ENCODE measurements at places on chromosomes 2 and 18. TPM values are rescaled to one million over a fixed set of nuclear protein-coding genes. Genes with fewer than 3 reads are reported as not detected.

DNA sequence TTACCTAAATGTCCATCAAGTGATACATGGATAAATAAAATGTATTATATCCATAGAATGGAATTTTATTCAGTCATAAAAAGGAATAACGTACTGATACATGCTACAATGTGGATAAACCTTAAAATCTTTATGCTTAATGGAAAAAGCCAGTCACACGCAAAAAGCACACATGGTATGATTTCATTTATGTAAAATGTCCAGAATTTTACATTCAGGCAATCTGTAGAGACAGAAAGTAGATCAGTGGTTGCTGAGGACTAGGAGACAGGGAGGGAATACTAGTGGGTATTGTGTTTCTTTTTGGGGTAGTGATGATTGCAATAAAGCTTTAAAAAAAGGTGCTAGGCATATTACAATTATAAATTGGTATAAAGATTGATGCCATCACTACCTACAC is 30.7 kb upstream of the CD302 start:
- no peak overlapping the region for H3K27ac ChIP-seq
- no peak overlapping the region for H3K4me3 ChIP-seq
- peaks cover 25% of the 10 kb centered on the region for H3K36me3 ChIP-seq
- no peaks in the 10 kb centered on the region for H3K27me3 ChIP-seq

GRCh38 chr2:23505984-23506380 is 121.0 kb downstream of the KLHL29 start:
- H3K36me3 ChIP-seq, result no peaks in the 10 kb centered on the region
- no peak for DNase-seq
- no peak overlapping the region for H3K27ac ChIP-seq
- H3K27me3 ChIP-seq, result no peaks in the 10 kb centered on the region
- H3K4me1 ChIP-seq, result peaks cover 30% of the 10 kb centered on the region

DNA sequence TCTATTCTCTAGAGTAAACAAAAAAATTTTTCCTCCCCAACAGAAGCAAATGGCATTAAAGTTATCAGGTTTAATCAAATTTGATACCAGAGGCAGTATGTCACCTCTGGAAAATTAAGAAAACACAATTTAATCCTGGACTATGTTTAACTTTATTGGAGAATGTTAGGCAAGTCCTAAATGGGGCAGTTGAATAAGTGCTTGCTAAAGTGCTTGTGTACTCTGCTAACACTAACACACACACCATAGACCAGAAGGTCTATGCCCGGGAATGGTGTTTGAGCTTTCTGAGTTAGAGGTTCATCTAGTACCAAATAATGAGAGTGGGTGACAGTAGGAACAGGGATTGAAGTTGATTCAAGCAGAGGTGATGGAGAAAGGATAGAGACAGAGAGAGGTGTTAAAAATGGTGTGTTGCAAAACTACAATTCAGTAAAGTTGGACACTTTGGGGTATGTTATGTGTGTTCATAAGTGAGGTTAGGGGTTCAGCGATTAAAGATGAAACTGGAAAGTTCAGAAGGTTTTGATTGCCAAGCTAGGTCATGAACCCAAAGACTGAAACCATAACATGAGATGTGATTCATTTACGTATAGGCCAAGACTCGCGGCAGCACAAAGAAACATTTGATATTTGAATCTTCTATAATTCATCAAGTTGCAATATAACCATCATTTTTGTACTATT is 40.5 kb upstream of the PEX13 start:
- no peak for DNase-seq
- H3K27ac ChIP-seq, result no peak overlapping the region
- no peak overlapping the region for H3K4me3 ChIP-seq
- H3K36me3 ChIP-seq, result no peaks in the 10 kb centered on the region
- H3K27me3 ChIP-seq, result no peaks in the 10 kb centered on the region

DNA sequence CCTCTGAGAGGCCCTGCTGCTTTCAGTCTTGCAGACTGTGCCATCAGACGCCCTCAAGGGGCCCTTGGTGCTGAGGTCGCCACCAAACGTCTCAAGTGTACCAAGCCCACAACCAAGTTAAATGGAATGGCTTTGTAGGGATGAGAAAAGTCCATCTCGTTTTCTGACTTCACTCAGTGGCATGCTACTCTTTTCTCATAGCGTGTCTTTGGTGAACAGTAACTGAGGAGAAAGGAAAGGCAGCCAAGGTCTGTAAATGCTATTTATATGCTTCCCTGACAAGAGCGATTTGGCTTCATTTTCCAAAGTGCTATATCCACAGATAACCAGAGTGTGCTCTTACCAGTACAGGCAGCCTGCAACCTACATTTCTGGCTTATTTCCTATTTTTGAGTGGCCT is 123.0 kb downstream of the MTX2 start:
- H3K4me1 ChIP-seq, result no peaks in the 10 kb centered on the region
- no peak for DNase-seq
- H3K27me3 ChIP-seq, result no peaks in the 10 kb centered on the region
- H3K27ac ChIP-seq, result no peak overlapping the region
- no peak overlapping the region for H3K4me3 ChIP-seq
- no peaks in the 10 kb centered on the region for H3K36me3 ChIP-seq

- H3K36me3 ChIP-seq, result no peaks in the 10 kb centered on the region
- no peak overlapping the region for H3K27ac ChIP-seq
- no peaks in the 10 kb centered on the region for H3K4me1 ChIP-seq
- no peak for DNase-seq
- no peak overlapping the region for H3K4me3 ChIP-seq
These were observed 303.5 kb downstream of the HRH4 start for GRCh38 chr18:24763765-24764513.

DNA sequence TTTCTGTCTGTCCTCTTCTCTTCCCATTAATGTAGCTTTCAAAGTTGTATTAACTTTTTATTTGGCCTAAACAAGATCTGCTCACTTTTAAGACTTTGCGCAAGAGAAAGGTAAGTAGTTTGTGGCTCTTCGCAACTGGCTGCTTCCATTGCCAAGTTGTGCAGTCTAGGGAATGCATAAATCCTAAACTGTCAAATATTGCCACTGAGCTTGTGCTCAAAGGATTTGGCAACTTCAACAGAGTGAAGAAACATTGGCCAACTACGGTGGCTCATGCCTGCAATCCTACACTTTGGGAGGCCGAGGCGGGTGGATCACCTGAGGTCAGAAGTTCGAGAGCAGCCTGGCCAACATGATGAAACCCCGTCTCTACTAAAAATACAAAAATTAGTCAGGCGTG is 826.4 kb downstream of the EPHA4 start:
- no peak for DNase-seq
- no peaks in the 10 kb centered on the region for H3K4me1 ChIP-seq
- H3K36me3 ChIP-seq, result no peaks in the 10 kb centered on the region
- H3K4me3 ChIP-seq, result no peak overlapping the region
- no peaks in the 10 kb centered on the region for H3K27me3 ChIP-seq

- H3K27ac ChIP-seq, result no peak overlapping the region
- H3K4me3 ChIP-seq, result no peak overlapping the region
- H3K27me3 ChIP-seq, result no peaks in the 10 kb centered on the region
- DNase-seq, result no peak
These were observed 190.7 kb downstream of the DLGAP1 start for GRCh38 chr18:4264347-4264791.

DNA sequence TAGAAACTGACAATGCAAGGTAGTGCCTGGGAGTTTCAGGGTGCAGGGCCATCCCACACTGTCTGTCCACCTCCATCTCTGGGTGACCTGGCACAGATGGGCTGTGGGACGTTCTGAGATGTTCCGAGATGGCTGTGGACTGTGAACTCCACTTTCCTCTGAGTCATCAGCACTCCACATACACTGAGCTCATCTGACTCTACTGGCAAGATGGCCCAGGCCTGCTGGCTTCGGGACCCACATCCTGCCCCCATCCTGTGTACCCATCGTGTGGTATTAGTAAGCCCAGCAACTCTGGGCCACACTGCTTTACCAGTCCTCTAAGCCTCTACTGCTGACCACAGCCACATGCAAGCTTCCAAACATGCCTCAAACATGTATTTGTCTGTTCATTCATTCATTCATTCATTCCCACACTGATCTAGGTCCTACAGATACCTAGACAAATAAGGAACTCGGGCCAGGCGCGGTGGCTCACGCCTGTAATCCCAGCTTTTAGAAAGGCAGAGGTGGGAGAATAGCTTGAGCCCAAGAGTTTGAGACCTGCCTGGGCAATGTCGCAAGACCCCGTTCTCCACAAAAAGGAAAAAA is 124.8 kb upstream of the CXCR4 start:
- H3K36me3 ChIP-seq, result no peaks in the 10 kb centered on the region
- DNase-seq, result peak; percentile 84
- H3K4me3 ChIP-seq, result no peak overlapping the region
- H3K27ac ChIP-seq, result peak overlapping the region; percentile 96
- H3K4me1 ChIP-seq, result peaks cover 52% of the 10 kb centered on the region

- no peaks in the 10 kb centered on the region for H3K36me3 ChIP-seq
- no peak overlapping the region for H3K4me3 ChIP-seq
- DNase-seq, result no peak
- H3K27me3 ChIP-seq, result peaks cover 4% of the 10 kb centered on the region
These were observed 170.8 kb downstream of the TMEM18 start for GRCh38 chr2:506451-506850.

- no peaks in the 10 kb centered on the region for H3K27me3 ChIP-seq
- no peak overlapping the region for H3K27ac ChIP-seq
- no peaks in the 10 kb centered on the region for H3K4me1 ChIP-seq
- H3K36me3 ChIP-seq, result no peaks in the 10 kb centered on the region
- no peak overlapping the region for H3K4me3 ChIP-seq
These were observed 18.0 kb upstream of the TTN start for GRCh38 chr2:178825183-178825582.

GRCh38 chr18:3526421-3527354 is 76.7 kb downstream of the TGIF1 start:
- H3K36me3 ChIP-seq, result no peaks in the 10 kb centered on the region
- no peak overlapping the region for H3K4me3 ChIP-seq
- DNase-seq, result no peak
- no peak overlapping the region for H3K27ac ChIP-seq
- H3K27me3 ChIP-seq, result no peaks in the 10 kb centered on the region

DNA sequence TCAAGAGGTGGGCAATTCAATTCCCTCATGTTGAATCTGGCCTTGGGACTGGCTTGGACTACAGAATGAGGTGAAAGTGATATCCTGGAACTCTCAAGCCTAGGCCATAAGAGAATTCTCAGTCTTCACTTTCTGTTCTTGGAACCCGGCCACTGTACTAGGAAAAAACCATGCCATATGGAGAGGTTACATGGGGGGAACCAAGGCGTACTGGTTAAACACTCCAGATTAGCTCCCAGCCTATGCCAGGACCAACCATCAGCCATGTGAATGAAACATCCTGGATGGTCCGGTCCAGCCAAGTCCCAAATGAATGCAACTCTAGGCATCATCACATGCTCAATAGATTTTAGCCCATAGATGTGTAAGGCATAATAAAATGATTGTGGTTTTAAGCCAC is 56.4 kb downstream of the ZNF385B start:
- H3K4me3 ChIP-seq, result no peak overlapping the region
- no peak for DNase-seq
- H3K4me1 ChIP-seq, result no peaks in the 10 kb centered on the region
- no peaks in the 10 kb centered on the region for H3K27me3 ChIP-seq
- no peaks in the 10 kb centered on the region for H3K36me3 ChIP-seq

GRCh38 chr2:40513201-40513600 is 61.3 kb upstream of the SLC8A1 start:
- H3K4me3 ChIP-seq, result no peak overlapping the region
- no peaks in the 10 kb centered on the region for H3K27me3 ChIP-seq
- no peaks in the 10 kb centered on the region for H3K4me1 ChIP-seq
- peak overlapping the region; percentile 89 for H3K27ac ChIP-seq
- no peak for DNase-seq
- no peaks in the 10 kb centered on the region for H3K36me3 ChIP-seq

DNA sequence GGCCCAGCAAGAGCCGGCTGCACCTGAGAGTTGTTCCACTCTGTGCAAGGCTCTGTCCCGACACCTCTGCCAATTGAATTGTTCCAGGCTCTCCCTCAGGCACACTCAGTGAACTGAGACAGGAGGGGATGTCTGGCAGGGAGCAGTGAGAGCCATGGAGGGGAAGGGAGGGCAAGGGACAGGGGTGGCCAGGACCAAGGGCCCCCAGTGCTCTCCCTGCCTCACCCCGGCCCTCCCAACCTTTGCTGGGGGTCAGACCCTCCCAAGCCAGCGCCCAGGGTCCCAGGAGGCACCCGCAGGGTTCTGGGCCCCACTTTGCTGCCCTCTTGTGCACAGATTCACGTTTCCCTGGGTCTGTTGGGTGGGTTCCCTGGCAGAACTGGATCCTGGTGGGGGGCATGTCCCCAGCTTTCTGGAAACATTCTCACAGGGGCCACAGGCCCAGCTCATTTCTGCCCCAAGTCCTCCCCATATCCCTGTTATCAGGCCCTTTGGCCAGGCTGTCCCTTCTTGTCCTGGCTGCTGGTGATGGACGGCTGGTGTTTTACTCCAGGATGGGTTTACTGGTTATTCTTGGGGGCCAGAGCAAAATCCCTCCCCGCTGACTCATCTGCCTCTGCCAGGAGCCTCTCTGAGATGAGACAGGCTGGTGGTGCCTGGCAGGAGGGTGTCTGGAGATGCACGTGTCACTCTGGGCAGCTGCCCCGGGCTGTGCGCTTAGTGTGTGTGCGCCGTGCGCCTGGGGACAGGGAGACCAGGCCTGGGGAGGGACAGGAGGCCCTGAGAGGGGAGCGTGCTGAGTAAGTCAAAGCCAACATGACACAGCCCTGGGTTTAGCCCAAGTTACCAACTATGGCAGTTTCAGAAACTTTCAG is 136.5 kb upstream of the CTDP1 start:
- no peaks in the 10 kb centered on the region for H3K4me1 ChIP-seq
- H3K4me3 ChIP-seq, result no peak overlapping the region
- DNase-seq, result no peak
- H3K27ac ChIP-seq, result no peak overlapping the region
- H3K27me3 ChIP-seq, result peaks cover 6% of the 10 kb centered on the region

DNA sequence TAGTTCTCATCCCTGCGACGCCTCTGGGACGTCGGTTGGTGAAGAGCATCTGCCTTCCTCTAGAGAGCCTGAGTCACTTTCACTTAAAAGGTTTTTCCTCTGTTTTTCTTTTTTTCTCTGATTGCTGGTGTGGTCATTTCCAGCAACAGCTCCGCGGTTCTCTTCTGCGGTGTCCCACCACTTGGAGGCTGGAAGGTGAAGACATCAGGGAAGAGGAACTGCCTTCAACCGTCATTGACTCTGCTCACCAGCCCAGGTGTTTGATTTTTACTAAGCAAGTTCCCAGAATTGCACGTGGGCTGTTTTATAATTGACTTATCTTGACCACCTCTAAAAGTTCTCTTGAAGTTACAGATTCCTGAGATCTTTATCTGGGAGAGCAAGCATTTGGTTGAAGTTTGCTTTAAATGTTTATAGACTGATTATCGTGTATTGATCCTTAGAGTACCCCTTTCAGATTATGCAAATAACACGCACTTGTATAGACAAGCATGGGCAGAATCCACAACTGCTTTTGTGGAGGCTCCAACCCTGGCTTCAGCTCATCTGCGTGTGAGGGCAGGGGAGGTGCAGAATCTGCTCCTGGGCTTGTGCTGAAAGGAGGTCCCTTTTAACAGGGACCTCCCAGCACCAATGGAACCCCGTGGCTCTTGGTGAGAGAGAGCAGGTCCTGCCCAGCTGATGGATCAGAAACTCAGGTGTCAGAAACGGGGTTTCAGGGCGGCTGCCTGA is 3.5 kb downstream of the CTDP1 start:
- H3K27ac ChIP-seq, result peak overlapping the region; percentile 99
- no peak overlapping the region for H3K4me3 ChIP-seq
- DNase-seq, result no peak

- H3K27ac ChIP-seq, result no peak overlapping the region
- no peaks in the 10 kb centered on the region for H3K36me3 ChIP-seq
- no peak for DNase-seq
- peaks cover 8% of the 10 kb centered on the region for H3K4me1 ChIP-seq
- H3K4me3 ChIP-seq, result no peak overlapping the region
These were observed 5.0 kb upstream of the SCLY start for GRCh38 chr2:238055841-238056240.

The GALNT14 gene
- total RNA-seq, result 18.5 TPM

The WIPF1 gene
- 265 TPM for total RNA-seq

The NDC80 gene
- total RNA-seq, result 4.3 TPM

The ADRA2B gene
- 11.3 TPM for total RNA-seq

The POTEC gene
- not detected for total RNA-seq

The TANC1 gene
- 22.6 TPM for total RNA-seq

The EN1 gene
- total RNA-seq, result not detected
